Gastrocnemius medialis (tissue), 4 donors: ENCODE measurements at places on chromosomes 16 and 17. TPM values are rescaled to one million over a fixed set of nuclear protein-coding genes. Genes with fewer than 3 reads are reported as not detected.
A peak's percentile ranks its signal among the peaks of the same experiment; 100 is the strongest.

The CXCL16 gene
- total RNA-seq, result 1.2 TPM

The CLDN7 gene
- total RNA-seq, result not detected

The SPEM2 gene
- total RNA-seq, result not detected

The CCDC78 gene
- total RNA-seq, result not detected

The SMPD3 gene
- 2.3 TPM for total RNA-seq

- H3K4me3 ChIP-seq, result no peak overlapping the region
- H3K27ac ChIP-seq, result no peak overlapping the region
- H3K27me3 ChIP-seq, result no peaks in the 10 kb centered on the region
- peaks cover 5% of the 10 kb centered on the region for H3K4me1 ChIP-seq
Measured at GRCh38 chr16:21639493-21639892, 12.9 kb downstream of the IGSF6 start.

- H3K4me1 ChIP-seq, result no peaks in the 10 kb centered on the region
- H3K27me3 ChIP-seq, result peaks cover 5% of the 10 kb centered on the region
- H3K27ac ChIP-seq, result no peak overlapping the region
- H3K36me3 ChIP-seq, result no peaks in the 10 kb centered on the region
- H3K4me3 ChIP-seq, result no peak overlapping the region
Measured at GRCh38 chr16:87806261-87806640, 40.5 kb upstream of the KLHDC4 start.

- H3K4me3 ChIP-seq, result no peak overlapping the region
- DNase-seq, result no peak
- no peaks in the 10 kb centered on the region for H3K36me3 ChIP-seq
- no peaks in the 10 kb centered on the region for H3K4me1 ChIP-seq
- H3K27ac ChIP-seq, result no peak overlapping the region
Measured at GRCh38 chr17:27878776-27879562, 14.2 kb downstream of the LYRM9 start.

- no peaks in the 10 kb centered on the region for H3K27me3 ChIP-seq
- DNase-seq, result no peak
- H3K4me3 ChIP-seq, result no peak overlapping the region
- H3K27ac ChIP-seq, result no peak overlapping the region
Measured at GRCh38 chr16:66171578-66171977, 194.9 kb upstream of the CDH5 start.

- DNase-seq, result peak; percentile 80
- H3K27me3 ChIP-seq, result no peaks in the 10 kb centered on the region
- H3K4me3 ChIP-seq, result no peak overlapping the region
- H3K4me1 ChIP-seq, result peaks cover 39% of the 10 kb centered on the region
- H3K27ac ChIP-seq, result peak overlapping the region; percentile 45
- no peaks in the 10 kb centered on the region for H3K36me3 ChIP-seq
Measured at GRCh38 chr17:42895185-42895555, 5.4 kb upstream of the G6PC1 start.

DNA sequence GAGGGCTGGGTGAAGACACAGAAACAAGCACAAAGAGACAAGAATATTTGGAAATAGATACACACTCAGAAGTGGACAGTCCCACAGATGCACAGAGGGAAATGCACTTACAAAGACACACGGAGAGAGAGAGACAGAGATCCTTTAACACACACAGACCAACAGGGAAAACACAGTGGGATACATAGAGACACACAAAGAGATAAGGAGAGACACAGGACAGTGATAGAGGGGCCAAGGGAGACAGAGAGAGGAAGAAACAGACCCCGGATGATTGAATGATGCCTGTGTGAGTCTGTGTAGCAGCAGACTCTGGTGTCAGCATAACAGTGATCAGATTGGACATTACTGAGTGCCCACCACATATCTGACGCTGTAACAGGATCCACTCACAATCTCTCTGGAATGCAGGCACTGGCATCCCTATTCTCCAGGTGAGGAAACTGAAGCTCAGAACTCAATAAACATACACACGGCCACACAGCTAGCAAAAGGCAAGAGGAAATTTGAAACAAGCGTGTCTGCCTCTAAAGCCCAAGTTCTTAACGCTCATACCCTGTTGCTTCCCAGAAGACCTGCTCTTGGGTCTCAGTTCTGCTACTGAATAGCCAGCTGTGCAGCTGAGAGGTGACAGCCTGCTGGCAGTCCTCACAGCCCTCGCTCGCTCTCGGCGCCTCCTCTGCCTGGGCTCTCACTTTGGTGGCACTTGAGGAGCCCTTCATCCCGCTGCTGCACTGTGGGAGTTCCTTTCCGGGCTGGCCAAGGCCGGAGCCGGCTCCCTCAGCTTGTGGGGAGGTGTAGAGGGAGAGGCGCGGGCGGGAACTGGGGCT lies 186.3 kb upstream of the NLRP1 start:
- H3K27ac ChIP-seq, result no peak overlapping the region
- H3K27me3 ChIP-seq, result peaks cover 35% of the 10 kb centered on the region
- no peak overlapping the region for H3K4me3 ChIP-seq
- no peak for DNase-seq
- no peaks in the 10 kb centered on the region for H3K36me3 ChIP-seq

- no peak overlapping the region for H3K4me3 ChIP-seq
- no peaks in the 10 kb centered on the region for H3K36me3 ChIP-seq
- H3K27me3 ChIP-seq, result no peaks in the 10 kb centered on the region
- no peaks in the 10 kb centered on the region for H3K4me1 ChIP-seq
- no peak overlapping the region for H3K27ac ChIP-seq
Measured at GRCh38 chr17:3260600-3260999, 37.6 kb downstream of the OR3A1 start.

DNA sequence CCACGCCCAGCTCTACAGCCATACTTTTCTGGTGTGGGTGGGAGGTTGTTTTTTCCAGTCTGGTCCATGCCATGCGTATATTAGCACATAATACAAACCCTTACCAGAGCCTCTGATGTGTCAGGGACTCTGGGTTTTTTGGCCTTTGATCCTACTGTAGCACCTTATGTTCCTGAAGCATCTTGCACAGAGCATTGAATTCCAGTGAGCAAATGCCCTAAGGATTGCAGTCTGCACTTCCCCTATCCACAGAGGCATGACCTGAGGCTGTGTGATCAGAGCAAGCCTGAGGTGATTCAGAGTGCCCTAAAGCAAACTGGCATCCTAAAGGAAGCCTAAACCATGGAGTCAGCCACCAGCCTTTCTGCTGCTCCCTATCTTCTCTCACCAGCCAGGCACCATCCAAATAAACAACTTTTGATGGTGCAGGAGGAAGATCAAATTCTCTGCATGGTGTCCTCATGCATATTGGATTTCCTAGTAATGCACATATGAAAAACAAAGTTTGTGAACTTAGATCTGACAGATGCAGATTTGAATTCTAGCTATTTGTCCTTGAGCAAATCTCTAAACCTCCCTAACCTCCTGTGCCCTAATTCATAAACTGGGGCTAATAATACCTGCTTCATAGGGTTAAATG lies 41.2 kb upstream of the HAS3 start:
- DNase-seq, result peak; percentile 6
- H3K27ac ChIP-seq, result peak overlapping the region; percentile 82
- H3K4me3 ChIP-seq, result no peak overlapping the region
- peaks cover 16% of the 10 kb centered on the region for H3K4me1 ChIP-seq
- H3K36me3 ChIP-seq, result no peaks in the 10 kb centered on the region

- H3K4me1 ChIP-seq, result peaks cover 6% of the 10 kb centered on the region
- no peak overlapping the region for H3K27ac ChIP-seq
- no peaks in the 10 kb centered on the region for H3K36me3 ChIP-seq
- peak; percentile 13 for DNase-seq
- no peaks in the 10 kb centered on the region for H3K27me3 ChIP-seq
Measured at GRCh38 chr17:59521465-59522126, 43.8 kb upstream of the DHX40 start.

DNA sequence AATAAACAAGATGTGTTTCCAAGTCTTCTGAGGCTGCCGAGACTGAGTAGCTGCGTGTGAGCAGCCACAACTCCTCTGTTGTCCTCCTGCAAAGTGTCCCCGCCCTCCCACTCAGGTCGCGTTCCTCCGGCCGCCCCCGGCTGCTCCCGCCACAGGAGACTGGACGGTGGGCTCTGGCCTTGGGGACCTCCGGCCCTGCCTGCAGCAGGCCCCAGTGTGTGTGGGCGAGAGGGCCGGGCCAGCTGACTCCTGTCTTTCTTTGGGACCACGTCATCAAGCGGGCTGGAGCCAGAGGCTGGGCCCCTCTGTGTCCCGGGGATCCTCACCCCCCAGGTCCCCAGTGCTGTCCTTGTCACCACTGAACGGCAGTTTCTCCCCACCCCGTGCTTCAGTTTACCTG lies 175.3 kb downstream of the NPIPB11 start:
- H3K36me3 ChIP-seq, result no peaks in the 10 kb centered on the region
- H3K4me1 ChIP-seq, result no peaks in the 10 kb centered on the region
- no peak overlapping the region for H3K27ac ChIP-seq
- no peaks in the 10 kb centered on the region for H3K27me3 ChIP-seq

- H3K4me3 ChIP-seq, result no peak overlapping the region
- H3K4me1 ChIP-seq, result peaks cover 7% of the 10 kb centered on the region
- no peaks in the 10 kb centered on the region for H3K36me3 ChIP-seq
- no peaks in the 10 kb centered on the region for H3K27me3 ChIP-seq
- H3K27ac ChIP-seq, result no peak overlapping the region
- no peak for DNase-seq
Measured at GRCh38 chr17:29250666-29251065, 4.0 kb downstream of the CRYBA1 start.

DNA sequence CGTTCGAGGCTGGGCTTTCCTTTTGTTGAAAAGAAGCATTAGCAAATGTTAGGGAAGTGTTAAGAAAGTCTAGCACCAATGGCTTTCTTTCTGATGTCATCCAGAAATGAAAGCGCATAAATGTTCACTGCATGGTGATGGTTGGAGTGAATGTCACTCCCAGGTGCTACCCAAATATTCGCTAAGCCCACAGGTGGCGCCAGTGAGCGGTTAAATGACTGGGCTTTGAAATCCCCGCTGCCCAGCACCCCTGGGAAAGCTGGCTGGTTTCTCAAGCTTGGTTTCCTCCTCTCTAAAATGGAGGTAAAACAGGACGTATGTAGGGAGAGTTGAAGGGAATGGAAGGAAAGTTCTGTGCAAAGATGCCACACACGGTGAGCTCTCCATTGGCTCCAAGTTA lies 104.4 kb downstream of the IRX5 start:
- no peak overlapping the region for H3K4me3 ChIP-seq
- no peak for DNase-seq
- H3K36me3 ChIP-seq, result no peaks in the 10 kb centered on the region
- peaks cover 3% of the 10 kb centered on the region for H3K4me1 ChIP-seq

- peak overlapping the region; percentile 77 for H3K27ac ChIP-seq
- no peaks in the 10 kb centered on the region for H3K27me3 ChIP-seq
- H3K4me1 ChIP-seq, result peaks cover 40% of the 10 kb centered on the region
- H3K4me3 ChIP-seq, result no peak overlapping the region
- DNase-seq, result no peak
Measured at GRCh38 chr17:44144966-44145739, 3.4 kb downstream of the HROB start.

- H3K27me3 ChIP-seq, result no peaks in the 10 kb centered on the region
- no peak for DNase-seq
- H3K4me1 ChIP-seq, result no peaks in the 10 kb centered on the region
- no peak overlapping the region for H3K4me3 ChIP-seq
- H3K27ac ChIP-seq, result no peak overlapping the region
Measured at GRCh38 chr17:18896146-18896545, 38.2 kb downstream of the PRPSAP2 start.
